ENCODE measurements at places on chromosomes 3 and 15.

GRCh38 chr3:39050029-39050428, 1.7 kb downstream of the SCN11A start:
- no peak for DNase-seq

DNA sequence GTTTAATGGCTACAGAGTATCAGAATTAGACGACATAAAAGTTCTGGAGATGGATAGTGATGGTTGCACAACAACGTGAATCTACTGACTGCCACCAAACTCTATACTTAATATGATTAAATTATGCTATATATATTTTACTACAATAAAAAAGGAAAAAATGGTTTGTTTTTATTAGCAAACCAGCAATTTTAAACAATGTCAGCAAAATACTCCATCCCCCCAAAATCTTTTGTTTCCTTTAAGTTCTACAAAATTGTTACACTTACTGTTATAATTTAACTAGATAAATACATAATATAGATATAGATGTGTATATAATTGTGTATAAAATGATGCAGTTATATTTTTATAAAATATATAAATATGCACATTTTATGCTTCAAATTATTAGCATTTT, 710.8 kb upstream of the UBE2E2 start:
- DNase-seq, result no peak

DNA sequence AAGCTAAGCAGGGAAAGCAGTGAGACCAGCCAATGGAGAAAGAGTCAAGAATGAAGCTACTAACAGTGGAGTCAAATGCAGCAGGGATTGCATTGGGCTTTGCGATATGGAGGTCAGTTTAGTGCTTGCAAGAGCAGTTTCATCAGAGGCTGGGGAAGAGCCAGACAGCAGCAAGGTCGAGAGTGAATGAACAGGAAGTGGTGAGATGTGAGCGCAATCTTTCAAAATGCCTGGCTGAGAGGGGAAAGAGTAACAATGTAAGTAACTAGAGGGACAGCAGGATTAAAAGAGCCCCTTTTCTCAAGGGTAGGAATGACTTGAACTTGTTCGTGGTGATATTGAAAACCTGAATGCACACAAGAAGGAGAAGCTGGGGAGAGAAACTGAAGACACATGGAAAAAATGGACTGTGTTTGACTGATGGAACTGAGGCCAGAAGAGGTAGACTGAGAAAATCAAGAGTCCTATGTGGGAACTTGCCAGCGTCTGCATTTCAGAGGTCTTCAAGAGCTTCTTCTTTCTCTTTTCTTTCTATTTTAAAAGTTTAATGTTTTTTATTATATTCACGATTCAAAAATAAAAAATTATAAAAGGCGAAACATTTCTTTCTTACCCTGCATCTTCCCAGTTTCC, 30.6 kb upstream of the GPR160 start:
- DNase-seq, result peak; percentile 65

GRCh38 chr3:71910108-71910507, 125.2 kb upstream of the PROK2 start:
- DNase-seq, result no peak

- DNase-seq, result no peak
These were observed 5.1 kb upstream of the HAPLN3 start for GRCh38 chr15:88900309-88900981.

GRCh38 chr3:52091586-52092270, 35.4 kb upstream of the DUSP7 start:
- no peak for DNase-seq

DNA sequence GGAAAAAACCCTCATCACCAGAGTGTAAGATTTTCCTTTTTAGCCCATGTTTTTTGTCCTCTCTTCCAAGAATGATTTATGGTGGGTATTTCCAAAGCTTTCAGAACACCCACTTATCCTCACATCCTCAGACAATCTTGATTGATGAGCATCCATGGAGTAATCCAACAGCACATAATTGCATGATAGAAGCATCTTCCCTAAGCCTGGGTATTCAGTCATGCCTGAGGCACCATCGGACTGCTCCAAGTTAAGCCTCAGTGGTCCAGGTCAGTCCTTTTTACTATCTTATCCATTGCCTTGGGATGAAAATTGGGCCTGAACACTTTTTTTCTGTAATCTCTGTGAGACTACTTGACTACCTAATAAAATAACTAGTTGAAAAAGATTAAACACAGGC, 676.0 kb upstream of the SEMA6D start:
- DNase-seq, result no peak

DNA sequence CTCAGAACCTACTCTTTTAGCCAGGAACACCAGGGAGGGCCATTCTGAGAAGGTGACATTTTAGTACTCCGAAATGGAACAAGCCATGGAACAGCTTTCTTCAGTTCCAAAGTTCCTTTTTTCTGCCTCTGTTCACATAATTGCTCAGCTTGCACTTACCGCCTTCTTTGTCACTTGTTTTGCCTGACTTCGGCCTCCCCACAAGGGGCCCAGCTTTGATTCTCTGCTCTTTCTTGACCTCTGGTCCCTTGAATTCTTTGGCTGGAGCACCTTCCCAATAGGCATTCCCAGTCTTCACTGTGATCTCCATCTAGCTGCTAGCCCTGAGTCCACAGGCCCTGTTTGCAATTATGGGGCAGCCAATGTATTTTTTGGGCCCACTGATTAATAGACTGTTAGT, 51.4 kb upstream of the SLC7A14 start:
- no peak for DNase-seq

DNA sequence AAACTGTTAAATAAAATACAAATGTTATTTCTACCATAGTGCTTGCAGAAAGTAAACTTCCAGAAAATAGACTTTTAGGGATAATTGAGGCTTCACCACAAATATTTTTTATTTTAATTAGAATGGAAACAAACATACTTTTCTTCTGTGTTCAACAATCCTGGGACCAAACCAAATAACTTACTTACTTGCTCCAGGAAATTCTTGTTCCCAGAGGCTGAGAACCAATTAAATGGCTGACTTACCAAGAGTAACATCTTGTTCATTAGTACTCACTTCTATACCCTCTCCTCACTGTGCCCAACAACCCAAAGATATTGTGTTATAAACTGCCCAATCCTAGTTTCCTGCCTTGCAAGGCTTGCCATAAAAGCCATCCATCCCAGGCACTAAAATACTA, 172.2 kb upstream of the PFN2 start:
- DNase-seq, result no peak

- no peak for DNase-seq
These were observed 72.2 kb downstream of the TOP2B start for GRCh38 chr3:25592510-25592968.

DNA sequence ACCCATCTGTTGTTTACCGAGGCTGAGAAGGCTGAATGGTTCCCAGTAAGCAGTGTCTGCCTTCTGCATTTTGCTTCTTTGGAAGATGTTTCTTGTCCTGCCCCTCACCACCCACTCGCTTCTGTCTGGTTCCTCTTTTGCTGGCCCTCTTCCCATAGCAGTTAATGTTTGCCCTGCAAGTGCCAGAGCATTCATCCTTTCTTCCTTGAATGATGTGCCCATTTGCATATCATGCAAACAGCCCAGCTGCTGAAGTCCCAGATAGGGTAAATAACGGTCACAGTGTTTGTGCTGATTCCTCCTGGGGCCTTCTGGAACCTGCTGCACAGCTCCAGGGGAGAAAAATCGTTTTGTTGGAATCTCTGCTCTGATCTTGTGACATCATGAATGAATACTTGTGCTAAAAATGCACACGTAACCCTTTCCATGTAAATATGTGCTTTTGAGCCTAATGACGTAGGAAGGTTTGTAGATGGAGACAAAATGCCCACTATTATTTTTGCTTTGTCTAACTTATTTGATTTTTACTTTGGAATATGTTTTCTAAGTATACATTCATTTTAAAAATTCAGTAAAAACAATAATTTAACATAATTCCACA, 381.0 kb downstream of the SOX2 start:
- DNase-seq, result no peak

DNA sequence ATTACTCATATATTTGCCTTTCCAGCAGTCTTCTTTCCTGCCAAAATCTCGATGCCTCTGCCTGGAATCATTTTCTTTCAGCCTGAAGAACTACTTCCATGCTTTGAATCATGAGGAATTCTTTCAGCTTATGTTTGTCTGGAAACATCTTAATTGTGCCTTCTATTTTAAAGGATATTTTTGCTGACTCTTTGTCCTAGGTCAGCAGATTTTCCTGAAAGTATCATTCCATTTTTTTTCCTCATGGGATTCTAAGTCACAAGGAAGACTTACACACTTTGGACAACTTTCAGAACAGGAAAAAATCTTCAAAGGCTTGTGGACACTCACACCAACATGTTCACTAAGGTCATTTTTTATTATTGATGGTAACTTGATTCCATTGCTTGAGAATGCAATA, 10.1 kb downstream of the PRR23E start:
- DNase-seq, result no peak

DNA sequence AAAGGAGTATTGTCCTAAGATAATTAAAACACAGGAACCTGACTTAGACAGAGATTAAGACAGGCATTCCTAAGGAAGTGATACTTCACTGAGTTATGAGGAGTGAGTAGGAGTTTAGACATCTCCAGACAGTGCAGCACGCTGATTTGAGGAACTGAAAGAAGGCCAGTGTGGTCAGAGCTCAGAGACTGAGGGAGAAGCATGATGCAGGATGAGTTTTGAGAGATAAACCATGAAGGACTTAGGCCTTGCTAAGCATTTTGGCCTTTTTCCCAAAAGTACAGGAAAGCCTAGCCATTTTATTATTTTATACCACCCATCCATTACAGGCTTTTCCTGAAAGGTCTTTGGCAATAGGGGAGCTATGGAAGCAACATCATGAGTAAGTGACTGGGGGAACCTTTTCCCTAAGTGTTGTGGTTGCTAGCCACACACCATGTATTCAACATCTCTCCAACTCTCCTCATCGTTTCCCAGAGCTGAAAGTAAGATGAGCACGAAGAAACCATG, 375.6 kb upstream of the TPRG1 start:
- DNase-seq, result peak; percentile 34

DNA sequence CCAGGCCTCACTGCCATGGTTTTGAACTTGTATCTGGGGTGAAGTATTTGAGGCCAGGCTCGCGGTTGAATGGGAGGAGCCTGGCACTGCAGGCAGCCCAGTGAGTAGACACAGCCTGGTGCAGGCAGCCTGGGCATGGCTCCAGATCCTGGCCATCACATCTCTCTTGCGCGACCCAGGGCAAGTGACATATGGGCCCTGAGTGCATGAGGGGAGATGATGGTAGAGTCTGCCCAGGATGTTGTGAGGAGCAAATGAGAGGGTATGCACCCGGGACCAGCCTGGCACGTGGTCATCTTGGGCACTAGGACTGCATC, 103.5 kb downstream of the TBC1D2B start:
- DNase-seq, result peak; percentile 14

DNA sequence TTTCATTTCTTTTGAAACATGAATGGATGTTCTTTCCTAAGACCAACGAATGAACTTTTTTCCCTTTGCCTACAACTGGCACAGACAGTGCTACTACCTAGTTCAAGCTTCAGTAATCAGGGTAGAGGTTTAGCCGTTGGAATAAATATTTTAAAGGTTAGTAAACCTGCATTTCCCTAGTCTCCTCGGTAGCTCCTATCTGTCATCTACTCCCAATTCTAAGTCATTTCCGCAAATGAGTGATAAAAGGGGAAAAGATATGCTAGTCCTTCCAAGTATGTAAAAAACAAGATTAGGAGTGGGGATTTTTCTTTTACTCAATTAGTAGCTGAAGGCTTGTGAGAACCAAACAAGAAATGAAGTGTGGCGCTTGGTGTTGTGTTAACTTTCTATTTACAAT, 15.2 kb downstream of the SLTM start:
- no peak for DNase-seq

DNA sequence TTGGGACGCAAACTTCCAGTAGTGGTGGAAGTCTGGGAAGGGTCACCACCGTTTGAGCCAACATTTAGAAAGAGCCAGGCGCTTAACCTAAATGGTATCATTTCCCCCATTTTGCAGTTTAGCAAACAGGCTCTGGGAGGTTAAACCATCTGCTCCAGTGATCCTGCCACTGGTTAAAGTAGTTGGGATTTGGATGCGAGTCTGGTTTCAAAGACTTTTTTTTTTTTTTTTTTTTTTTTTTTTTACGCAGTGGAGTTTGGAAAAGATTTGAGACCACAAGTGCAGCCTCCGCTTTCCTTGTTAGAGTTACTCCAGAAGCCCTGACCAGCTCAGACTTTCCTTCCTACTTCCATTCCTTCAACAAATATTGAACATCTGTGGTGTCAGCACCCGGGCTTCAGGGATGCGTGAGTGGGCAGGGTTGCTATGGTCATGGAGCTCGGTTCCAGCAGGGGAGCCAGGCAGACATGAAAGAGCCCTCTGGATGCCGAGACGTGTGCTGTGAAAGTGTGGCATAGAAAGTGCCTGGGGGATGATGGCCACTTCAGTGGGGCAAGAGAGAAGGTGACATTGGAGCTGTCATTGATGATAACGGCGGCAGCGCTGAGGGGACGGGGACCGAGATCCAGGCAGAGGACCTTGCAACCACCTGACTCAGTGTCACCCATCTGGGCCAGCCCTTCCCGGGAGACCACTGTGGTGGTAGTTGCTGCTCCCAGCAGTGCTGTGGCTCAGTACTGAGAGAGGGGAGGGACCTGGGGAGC, 1.1 kb upstream of the RNU6-1 start:
- no peak for DNase-seq

GRCh38 chr3:111509308-111509707, 32.7 kb upstream of the CD96 start:
- DNase-seq, result no peak

DNA sequence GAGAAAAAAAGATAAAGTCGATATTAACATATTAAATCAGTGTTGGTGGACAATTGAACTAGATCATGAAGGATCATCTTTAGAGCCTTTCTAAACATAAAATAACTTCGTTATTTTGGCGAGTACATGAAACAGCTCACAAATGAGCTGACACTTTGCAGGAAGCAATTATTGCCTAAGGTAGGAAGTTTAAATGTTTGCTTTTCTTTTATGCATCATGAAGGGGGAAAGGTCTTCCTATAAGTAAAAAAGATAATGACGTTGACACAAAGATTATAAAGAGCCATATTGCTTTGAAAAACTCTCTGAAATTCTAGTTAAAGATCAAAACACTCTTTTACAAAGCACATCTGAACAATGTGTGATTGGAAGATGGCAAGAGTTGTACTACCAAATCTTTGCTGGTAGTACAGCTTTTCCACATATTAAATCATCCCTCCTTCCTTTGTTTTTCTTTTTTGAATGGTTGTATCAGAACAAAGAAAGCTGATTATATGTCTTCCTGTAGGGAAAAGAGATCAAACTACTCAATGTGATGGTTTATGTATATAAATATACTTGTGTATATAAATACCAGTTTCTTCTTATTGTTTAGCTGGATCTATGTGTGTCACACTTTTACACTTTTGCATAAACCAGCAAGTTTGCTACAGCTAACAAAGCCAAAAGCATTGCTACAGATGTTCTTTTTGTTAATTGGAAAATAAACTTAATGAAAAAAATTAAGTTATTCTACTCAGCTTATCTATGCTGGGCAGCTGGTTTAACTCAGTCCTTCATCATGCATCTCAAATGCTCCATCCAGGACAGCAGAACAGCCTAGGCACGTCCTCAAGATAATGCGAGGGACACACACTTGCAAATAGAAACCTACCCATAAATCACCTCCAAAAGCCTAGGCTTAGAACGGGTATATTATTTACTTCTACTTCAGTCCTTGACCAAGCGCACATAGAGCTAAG, 850.8 kb upstream of the ROBO1 start:
- no peak for DNase-seq

GRCh38 chr3:113002679-113003078, 11.9 kb downstream of the GTPBP8 start:
- DNase-seq, result no peak

GRCh38 chr15:98834976-98835375, 172.6 kb downstream of the PGPEP1L start:
- no peak for DNase-seq

- no peak for DNase-seq
These were observed 489.9 kb downstream of the SOX2 start for GRCh38 chr3:182201456-182202168.

- no peak for DNase-seq
These were observed 22.6 kb upstream of the NEK10 start for GRCh38 chr3:27391796-27392195.

Measured in GM13976 (cell line).